ENCODE measurements at places on chromosomes 7 and 10. TPM values are rescaled to one million over a fixed set of nuclear protein-coding genes. Genes with fewer than 3 reads are reported as not detected.

DNA sequence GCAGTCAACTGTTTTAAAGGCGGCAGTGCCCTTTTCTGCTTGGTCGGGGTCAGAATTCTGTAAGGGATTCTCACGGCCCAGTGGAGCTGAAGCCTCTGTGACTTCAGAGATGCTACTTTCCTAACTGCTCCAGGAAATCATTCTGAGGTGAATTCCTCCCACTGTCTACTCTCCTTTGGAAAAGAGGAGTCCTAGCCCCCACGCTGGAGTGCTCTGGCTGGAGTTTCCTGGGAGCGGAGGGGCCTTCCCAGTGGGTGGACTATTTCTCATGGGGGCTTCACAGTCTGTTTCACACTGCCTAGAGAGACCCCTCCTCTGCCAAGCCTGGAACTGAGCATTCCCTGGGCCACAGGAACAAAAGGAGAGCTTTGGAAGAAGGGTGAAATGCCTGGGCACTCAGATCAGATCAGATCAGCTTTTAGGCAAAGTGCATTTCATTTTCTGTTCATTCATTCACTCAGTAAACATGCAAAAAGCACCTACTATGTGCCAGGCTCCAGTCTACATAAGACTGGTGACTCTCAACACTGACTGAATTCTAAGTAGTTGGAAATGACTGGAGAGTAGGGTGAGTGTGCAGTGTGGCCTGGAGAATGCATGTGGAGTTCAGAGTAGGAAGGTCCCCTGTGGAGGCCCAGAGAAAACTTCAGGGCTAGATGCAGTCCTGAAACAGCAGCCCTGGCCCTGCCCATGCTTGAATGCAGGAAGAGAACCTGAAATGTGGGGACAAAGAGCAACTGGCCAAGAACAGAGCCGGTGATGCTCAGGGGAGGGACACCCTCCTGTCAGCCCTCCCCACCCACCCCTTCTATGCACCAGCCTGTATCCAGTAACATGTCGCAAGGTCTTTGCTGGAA lies 12.2 kb downstream of the ZNF488 start:
- DNase-seq, result no peak

Gene SFXN4
- polyA plus RNA-seq, result 28.2 TPM

DNA sequence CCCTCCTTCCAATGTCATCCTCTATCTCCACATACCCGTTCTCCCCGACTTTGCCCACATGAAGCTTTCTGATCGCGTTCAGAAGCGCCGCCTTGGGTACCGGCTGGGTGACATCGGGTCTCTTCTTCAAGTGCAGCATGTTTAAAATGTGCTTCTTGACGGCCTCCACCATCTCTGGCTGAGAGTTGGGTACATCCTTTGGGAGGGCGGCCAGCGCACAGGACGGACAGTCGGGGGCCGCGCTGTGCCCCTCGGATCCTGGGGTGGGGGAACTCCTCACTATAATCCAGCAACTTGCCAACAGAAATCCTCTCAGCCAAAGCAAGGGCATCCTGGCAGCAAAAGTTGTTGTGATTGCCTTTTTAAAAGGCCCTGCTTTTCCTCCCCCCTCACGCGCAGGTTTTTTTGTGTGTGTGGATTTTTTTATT lies 2.8 kb downstream of the INHBA start:
- no peak for DNase-seq

DNA sequence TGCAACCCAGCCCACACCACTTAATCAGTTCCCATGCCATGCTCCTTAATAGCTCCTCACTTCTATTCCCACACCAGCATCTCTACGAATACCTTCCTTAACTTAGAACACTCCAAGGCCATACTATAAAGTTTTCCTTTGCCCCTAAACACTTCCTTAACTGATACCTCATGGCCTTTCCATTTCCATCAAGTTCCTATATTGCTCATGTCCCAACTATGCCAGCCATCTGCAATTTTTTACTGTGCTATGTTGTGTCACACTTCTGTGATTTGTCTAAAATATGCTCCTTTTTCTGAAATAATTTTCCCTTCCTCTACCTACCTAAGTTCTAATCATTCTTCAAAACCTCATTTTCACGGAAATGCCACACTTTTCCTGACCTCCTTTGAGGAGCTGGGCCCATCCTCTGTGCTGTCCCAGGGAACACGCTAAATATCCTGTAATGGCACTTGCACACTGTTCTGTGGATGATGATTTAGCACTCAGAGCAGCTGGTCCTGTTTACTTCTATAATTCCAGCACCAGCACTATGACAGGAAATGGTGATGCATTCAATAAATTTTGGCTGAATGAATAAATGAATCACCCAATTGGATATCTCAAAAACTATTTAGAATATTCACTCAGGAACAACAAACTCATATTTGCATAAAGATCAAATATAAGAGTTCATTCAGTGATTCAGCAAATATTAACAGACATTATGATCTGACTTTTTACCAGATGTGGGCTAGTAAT lies 266.5 kb upstream of the HGF start:
- DNase-seq, result no peak

- DNase-seq, result no peak
Observed at GRCh38 chr7:30932562-30932961, 20.9 kb downstream of the AQP1 start.

Gene GCK
- 3.0 TPM for polyA plus RNA-seq

DNA sequence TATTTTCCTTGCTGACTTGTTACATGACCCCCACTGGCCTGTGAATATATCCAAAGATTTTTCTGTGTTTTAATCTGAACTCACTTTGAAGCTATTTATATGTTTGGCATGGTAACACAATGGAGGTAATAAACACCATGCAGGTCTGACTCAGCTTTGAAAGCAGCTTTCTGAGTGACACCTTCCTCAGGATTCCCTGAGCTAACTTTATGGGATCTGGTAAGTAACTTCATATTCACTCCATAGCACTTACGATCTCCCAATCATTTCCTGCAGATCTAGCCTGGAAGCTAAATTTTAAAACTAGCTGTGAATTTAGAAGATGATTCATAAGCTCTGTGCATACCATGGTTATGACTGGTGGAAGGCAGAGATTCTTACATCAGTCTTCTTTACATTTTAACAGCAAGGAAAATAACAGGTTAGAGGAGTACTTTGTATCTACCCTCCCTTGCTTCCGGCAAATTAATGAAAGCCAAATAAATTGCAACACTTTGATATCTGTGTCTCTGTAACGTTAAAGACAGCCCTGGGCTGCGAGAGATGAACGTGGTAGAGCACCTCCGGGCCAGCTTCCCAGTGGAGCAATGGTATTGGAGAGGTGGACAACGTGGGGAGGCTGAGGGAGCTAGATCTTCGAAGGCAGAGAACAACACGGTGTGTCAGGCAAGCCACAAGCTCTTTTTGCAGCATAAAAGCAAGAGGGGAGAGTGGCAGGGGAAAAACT lies 170.2 kb upstream of the KLF14 start:
- no peak for DNase-seq

DNA sequence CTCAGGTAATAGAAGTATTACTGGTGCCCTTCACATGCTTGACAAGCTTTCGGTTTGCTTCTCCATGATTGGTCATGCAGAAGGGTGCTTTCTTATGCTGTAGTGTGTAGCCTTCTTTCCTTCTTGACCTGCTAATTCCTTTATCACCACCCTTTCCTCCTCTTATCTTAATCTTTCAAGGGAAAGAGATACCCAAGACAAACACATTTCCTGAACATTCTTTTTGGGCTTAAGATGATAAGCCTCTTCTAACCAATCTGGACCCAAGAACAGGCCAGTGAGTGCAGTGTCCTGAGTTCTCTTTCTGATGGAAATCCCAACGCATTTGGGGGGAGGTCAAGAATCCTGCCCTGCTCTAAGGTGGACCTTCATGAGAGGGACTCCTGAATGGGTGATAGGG lies 33.8 kb downstream of the BMPER start:
- no peak for DNase-seq

DNA sequence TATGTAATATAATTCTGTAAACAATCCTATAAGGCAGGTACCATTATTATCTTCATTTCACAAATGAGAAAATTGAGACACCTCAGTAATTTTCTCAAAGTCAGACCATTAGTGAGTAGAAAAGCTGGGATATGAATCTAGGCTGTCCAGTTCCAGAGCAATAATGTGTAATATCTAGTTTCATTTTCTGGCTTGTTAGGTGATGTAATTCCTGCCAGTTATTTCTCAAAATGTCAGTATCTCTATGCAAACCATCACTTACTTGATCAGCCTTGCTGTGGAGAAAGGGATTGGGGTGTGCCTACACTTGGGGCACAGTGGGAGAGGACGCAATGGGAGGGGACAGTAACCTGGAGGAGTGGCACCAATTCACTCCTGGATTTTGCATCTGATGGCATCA lies 157.5 kb downstream of the LYZL1 start:
- no peak for DNase-seq

DNA sequence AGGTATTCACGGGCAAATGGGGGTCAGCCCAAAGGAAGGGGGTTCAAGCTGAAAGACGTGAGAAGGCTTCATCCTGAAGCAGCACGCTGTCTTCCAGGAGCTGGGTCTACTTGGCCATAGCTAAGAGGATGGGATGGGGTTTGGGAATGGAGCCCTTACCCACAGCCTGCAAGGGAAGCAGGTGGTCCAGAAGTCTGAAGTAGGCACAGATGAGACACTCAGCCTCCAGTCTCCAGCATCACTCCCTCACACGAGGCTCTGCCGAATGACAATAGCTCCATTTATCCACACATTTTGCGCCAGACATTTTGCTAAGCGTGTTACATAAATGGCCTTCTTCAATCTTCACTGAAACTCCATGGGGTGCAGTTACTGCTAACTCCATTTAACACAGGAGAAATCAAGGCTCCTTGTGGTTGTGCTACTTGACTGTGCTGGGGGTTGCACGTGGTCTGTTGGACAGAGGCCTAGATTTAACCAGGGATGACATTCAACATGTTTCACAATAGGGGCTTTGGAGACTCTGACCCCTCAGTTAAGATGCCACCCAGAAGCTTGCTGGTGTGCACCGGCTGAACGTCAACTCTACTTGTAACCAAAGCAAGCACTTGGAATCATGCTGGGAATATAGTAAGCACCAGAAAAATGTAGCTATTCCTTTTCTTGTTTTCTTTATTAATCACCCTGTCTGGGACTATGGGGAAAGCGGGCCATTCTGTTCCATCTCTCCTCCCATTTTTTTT lies 85.3 kb downstream of the FAM241B start:
- no peak for DNase-seq

- DNase-seq, result no peak
Observed at GRCh38 chr7:84617265-84618030, 422.9 kb upstream of the SEMA3A start.

- no peak for DNase-seq
Observed at GRCh38 chr10:100828738-100829096, 83.3 kb downstream of the PAX2 start.

DNA sequence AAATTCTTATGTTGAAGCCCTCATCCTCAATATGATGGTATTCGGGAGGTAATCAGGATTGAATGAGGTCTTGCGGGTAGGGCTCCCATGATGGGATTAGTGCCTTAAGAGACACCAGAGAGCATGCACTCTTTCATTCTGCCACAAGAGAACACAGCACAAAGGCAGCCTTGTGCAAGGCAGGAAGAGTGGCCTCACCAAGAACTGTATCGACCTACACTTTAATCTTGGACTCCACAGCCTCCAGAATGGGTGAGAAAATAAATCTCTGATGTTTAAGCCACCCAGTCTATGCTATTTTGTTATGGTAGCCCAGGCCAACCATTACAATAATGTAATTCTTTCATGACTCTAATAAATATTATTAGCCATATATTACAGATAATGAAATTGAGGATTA lies 8.4 kb downstream of the SEM1 start:
- no peak for DNase-seq

DNA sequence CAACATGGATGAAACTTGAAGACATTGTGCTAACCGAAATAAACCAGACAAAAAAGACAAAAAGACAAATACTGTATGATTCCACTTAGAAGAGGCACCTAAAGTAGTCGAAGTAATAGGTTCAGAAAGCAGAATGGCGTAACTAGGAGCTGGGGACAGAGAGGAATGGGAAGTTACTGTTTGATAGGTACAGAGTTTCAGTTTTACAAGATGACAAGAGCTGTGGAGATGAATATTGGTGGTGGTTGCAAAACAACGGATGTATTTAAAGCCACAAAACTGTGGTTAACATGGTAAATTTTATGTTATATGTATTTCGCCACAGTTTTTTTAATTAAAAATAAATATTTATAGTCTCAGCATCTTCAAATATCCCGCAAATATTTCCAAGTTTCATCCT lies 64.1 kb upstream of the DIP2C start:
- no peak for DNase-seq

Gene LIPK
- not detected for polyA plus RNA-seq

GRCh38 chr10:36224431-36224985 lies 582.4 kb upstream of the FZD8 start:
- no peak for DNase-seq

Gene CHST15
- polyA plus RNA-seq, result 21.6 TPM

GRCh38 chr7:156566812-156567549 lies 73.6 kb upstream of the RNF32 start:
- no peak for DNase-seq

DNA sequence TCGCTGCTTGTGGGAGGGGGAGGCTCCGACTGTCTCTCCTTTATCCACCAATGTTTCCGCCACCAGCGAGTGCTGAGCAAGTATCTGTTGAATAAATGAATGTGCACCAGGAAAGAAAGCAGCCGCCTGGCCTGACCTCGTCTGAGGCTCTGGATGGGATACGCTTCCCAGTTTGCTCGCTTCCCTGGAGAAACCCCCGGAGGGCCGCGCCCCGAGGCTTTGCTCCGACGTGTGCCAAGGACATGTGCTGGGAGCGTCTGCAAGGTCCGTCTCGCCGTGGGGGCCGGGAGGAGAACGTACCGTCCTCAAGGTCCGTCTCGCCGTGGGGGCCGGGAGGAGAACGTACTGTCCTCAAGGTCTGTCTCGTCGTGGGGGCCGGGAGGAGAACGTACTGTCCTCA lies 536.4 kb downstream of the DNAJB6 start:
- no peak for DNase-seq

- DNase-seq, result no peak
Observed at GRCh38 chr10:106182542-106182941, 982.0 kb downstream of the SORCS1 start.

- no peak for DNase-seq
Observed at GRCh38 chr7:144780071-144780608, 55.7 kb downstream of the TPK1 start.

DNA sequence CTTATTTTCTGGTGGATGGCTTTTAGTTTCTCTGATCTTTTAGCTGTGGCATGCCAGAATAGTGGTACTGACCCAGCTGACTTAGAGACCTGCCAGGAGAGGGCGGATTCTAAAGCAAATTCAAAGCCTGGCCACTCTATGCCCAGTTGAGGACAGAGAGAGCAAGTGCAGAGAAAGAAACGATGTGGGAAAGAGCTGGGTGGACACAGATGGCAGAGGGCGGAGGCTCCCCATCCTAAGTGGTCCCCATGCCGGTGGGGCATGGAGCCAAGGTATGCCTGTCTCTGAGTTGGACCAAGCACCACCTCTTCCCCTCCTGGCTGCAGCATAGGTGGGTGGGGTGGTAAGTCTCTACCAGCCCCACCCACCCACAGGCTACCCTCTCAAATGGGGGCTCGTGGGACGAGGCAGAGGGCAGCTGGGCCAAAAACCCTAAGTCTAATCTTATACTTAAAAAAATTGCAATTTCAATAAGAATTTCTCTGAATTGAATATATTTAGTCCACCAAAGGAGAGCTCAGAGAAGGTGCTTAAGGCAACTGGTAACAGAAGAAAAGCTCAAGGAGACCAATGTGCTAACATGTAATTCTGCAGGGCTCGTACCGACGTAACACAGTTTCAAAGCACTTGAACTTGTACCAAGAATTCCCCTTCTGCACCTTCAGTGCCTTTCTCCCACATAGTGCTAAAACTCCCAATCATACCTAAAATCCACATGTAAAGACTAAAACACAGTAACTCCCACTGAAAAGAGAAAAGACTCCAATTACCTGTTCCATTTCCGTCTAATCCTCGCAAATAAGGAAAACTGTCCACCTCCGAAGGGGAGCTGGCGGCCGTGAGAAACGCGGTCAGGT lies 85.7 kb upstream of the NMT2 start:
- DNase-seq, result no peak

Gene NPTX2
- 3.5 TPM for polyA plus RNA-seq
